ENCODE measurements at places on chromosomes 1 and 21.

GRCh38 chr1:245677461-245678240 lies 522.9 kb downstream of the KIF26B start:
- DNase-seq, result no peak

GRCh38 chr21:39184050-39184980 lies 1.1 kb upstream of the PSMG1 start:
- DNase-seq, result no peak

GRCh38 chr1:181127898-181128453 lies 39.5 kb downstream of the IER5 start:
- DNase-seq, result no peak

GRCh38 chr1:97787231-97787630 lies 133.6 kb downstream of the DPYD start:
- no peak for DNase-seq

GRCh38 chr1:214901718-214902117 lies 180.8 kb upstream of the KCNK2 start:
- no peak for DNase-seq

GRCh38 chr1:11570821-11571380 lies 83.3 kb downstream of the FBXO2 start:
- no peak for DNase-seq

GRCh38 chr1:205569411-205570172 lies 62.2 kb downstream of the ELK4 start:
- no peak for DNase-seq

GRCh38 chr1:116139592-116140134 lies 28.5 kb downstream of the MAB21L3 start:
- DNase-seq, result no peak

DNA sequence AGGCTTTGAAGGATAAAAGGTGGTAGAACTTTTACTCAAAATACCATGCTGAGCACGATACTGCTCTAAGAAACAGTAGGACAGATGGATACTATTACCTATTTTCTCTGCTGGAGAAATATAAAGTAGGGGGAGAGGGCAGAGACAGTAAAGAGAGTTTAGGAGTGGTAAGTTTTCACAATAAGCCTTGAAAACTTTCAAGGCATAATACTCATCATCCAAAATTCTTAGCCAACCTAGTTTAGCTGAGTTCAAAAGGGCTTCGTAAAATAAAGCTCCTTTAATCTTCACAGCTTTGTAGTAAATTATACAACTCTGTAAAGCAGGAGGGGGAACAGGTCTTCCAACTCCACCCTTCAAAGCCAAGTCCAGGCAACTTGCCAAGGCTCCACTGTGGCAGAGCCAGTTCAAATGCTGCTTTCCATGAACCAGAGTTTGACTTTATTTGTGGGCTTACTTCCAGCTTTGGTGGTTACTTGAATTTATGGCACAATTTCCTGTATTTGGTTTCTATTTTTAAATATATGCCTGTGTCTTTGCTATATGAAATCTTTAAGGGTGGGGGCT lies 15.5 kb downstream of the TEX38 start:
- DNase-seq, result no peak

DNA sequence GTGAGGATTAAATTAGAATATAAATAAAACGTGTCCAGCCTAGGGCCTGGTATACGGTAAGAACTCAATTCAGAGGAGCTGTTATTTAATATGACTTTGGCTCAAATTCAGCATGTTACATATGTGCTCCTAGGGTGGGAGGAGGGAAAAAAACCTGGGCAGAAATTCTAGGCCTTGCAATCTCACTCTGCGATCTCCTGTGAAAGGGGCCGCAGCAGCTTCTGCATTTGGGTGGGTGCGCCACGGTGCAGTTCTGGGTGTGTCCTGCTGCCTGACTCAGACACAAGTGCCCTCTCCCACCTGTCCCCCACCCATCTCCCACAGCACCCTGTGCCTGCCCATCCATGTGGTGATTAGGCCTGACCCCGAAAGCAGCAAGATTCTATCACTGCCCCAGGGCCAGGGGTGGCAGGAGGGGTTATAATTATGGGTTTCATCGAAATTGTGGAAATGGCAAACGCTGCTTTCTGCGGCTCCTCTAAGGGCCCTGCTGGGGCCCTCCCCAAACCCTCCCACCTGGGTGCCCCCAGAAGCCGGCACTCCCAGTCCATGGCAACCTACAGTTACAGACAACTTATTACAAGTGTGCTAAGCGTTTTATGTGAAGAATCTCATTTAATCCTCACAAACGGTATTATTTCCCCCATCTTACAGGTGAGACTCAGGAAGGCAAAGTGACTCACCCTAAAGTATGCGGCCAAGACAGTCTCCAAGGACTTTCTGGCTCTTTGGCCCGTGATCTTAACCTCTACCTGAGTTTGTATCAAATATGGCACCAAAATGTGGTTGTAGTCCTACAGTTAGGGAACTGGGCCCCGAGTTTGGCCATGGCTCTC lies 25.5 kb upstream of the GRHL3 start:
- DNase-seq, result no peak

DNA sequence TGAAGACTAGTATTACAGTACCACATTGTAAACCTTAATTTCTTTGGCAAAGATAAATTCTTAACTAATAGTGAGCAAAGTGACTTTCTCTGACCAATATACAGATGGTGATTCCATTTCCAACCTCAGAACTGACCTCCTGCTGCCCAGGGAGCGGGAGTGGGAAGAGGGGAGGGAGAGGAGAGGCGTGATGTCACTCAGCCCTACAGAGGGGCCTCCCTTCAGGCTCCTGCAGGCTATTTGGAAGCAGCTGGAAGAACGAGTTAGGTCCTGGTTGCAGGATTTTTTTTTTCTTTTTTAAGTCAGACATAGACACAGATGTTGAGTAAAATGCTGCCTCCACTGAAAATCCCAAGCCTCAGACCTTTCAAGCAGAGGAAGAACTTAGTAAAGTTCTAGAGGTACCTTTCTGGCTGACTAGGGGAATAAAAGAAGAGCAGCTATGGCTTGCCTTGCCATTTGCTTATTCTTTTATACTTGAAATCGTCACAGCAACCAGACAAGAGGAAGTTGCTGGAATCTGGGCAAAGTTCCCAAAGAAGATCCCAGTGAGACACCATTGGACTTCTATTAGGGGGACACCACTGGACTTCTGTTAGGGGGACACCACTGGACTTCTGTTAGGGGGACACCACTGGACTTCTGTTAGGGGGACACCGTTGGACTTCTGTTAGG lies 54.5 kb downstream of the EXO1 start:
- DNase-seq, result no peak

DNA sequence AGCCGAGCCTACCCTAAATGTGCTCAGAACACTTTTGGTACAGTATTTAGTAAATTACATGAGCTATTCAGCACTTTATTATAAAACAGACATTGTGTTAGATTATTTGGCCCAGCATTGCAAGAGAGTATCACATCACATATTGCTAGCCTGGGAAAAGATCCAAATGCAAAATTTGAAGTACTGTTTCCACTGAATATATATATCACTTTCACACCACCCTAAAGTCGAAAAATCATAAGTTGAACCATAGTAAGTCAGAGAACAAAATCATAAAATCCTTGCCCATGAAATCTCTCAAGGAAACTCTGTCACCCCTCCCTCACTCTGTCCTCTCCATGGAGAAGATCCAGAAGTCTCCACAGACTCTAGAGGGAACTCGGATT lies 33.1 kb downstream of the RGS8 start:
- DNase-seq, result no peak

- no peak for DNase-seq
Observed at GRCh38 chr1:21901473-21901847, 35.6 kb downstream of the HSPG2 start.

DNA sequence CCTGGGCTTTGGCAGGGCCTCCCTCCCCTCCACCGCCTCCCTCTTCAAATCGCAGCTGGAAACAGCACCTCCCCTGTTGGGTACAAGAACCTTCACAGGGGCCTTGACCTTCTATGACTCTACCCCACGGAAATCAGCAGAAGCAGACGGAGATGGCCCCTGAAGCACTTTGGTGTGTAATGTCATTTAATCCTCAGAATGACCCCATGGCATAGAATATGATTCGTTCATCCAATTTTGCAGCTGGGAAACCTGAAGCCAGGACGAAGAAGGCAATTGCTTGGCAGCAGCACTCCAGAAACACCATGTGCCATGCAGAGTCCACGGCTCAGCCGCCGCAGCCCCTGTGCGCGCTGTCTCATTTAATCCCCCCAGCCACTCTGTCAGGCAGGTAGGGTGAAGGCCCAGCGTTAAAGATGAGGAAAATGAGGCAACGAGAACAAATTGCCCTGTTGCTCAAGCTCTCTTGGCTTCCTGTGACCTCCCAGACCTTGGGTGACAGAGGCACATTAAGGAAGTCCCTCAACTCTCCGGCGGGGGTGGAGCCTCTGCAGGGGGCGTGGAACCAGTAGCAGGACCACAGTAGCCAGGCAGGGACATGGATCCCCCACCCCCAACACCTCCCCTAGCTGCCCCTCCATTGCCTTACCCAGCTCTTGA lies 25.8 kb upstream of the LAPTM5 start:
- DNase-seq, result no peak

GRCh38 chr1:97163591-97164275 lies 442.1 kb downstream of the PTBP2 start:
- no peak for DNase-seq

DNA sequence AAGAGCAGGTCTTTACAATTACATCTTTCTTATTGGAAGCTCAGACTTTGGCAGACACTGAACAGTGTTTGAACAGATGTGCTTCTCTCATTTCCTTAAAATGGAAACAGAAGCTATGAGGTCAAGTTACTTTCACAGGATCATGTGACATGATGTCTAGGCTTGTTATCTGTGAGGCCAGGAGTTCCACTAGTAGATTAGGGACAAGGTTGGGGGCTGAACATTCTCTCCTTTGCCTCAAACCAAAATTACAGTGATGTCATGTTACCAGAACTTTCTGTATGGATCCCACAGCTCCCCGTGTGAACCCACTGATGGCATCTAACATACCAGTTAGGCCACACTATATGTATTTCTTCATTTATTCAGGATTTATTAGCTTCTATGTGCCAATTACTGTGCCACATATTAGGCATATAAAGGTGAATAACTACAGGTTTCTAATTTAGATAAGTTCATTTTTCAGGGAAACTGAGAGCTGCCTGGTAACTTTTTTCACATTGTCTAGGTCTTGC lies 6.0 kb downstream of the DYNLT5 start:
- DNase-seq, result no peak

DNA sequence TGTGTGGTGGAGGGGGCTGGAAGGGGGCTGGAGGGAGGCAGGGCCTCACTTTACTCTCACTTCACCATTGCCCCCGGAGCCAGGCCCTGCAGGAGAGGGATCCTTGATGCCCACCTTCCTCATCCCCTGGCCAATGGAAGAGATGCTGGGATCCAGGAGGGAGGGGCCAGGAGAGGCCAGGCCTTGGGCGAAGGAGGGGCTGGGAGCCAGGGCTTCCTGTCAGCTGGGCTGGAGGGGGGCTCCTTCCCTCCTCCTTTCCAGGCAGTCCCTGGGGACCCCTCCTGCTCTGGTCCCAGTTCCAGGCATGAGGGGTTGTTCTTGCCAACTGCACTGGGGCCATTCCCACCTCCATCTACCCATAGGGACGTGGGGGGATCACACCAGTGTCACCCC lies 5.7 kb downstream of the AHDC1 start:
- no peak for DNase-seq

DNA sequence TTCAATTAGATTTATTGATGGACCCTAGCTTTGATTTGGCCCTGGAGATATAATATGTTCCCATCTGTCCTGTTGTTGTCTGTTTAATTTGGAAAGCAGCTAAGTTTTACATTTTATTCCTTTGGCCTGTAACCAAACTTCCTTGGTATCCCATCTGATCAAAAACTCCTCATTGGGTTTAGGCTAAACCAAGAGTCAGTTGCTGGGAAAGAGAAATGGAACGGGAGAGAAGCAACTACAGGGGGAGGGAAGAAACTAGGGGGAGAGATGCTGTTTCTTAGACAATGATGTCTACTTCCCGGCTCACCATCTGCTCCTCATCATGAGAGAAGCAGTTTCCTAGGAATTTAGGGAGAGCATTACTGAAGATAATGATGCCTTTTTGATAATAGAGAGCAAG lies 141.8 kb downstream of the SYT2 start:
- no peak for DNase-seq

- no peak for DNase-seq
Observed at GRCh38 chr1:109639063-109639840, 16.6 kb upstream of the GSTM4 start.

DNA sequence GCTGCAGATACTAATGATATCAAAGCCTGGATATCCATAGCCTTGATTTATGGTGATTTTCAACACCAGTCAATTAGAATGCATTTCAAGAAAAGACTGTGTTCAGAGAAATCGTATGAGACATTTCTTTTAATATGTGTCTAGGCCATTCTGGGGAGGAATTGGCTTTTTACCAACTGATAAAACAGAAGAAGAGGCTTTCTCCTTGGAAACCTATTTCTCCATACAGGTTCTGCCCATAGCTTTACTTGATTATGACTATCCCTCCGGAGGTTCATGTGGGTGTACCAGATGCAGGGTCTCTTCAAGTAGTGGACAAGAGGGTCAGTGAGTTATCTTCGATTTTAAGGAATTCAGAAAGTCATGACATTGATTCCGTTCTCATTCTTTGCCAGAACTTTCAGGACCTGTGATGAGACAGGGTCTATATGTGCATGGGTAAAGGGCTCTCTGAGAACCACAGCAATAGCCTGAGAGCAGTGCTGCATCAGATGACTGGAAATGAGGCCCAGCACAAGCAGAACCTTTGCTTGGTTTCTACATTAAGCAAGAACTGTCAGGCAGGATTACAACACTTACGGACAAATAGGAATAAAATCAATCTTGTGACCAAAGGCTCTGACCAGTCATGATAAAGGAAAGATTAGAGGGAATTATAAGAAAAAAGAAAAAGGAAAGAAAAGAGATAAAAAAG lies 263.7 kb upstream of the SGIP1 start:
- DNase-seq, result no peak

DNA sequence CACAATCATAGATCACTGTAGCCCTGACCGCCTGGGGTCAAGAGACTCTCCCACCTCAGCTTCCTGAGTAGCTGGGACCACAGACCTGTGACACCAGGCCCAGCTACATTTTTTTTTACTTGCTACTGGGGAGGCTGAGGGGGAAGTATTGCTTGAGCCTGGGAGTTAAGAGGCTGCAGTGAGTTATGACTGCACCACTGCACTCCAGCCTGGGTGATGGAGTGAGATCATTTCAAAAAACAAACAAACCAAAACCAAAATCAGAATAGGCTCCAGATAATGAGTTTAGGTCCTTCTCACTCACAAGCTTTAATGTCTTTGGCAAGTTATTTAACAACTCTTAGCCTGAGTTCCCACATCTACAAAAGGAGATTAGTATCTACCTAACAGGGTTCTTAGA lies 22.8 kb downstream of the WDR26 start:
- DNase-seq, result no peak

DNA sequence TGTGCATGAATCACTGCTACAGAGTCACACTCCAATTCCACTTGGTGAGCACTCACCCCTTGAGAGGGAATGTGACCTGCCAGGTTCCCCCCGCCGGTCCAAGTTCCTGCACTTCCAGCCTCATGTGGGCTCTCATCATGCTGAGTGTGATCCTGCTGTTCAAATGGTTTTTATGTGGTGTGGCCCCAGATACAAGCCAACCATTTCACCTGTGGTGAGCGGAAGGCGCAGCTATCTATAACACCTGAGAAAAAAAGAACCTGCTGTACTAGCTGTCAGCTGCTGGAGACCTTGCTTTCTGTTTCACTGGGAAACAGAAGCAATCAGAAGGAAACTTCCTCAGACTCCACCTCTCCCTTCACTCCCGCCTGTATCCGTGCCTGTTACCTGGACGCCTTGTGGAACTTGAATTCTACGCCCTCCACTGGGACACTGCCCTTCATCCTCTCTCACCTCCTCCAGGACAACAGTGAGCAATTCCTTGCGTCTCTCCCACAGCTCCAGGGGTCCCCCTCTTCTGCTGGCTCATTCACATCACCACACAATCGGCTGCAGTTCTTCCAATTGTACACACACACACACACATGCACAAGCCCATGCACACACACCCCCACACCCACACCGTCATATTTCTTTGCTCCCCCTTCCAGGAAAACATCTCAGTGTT lies 64.4 kb upstream of the RPL11 start:
- DNase-seq, result no peak

All from activated effector memory CD4-positive, alpha-beta T cell treated with Interleukin-2 at 50 U/mL for 16 hours (primary cell).